Activated CD4-positive, alpha-beta T cell treated with anti-CD3 and anti-CD28 coated beads, Interleukin-2, amount 50 U/mL, for 1 hour (primary cell): ENCODE measurements at places on chromosomes 12 and 14.

DNA sequence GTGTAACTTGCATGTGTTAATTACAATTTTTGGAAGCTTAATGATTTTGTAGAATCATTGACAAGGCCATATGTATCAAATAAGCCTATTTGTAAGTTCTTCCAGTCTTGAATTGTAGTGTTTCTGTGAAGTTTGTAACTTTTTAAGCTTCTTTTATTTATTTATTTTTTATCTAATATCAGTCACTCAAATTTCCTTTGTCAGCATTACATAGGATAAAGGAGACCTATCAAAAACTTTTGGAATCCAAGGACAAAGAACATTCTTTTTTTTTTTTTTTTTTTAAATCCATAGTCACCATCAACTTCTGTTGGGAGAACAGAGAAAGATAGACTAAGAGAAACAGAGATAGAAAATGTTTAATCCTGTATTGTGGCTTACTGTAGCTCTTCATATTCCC, 36.4 kb downstream of the DIP2B start:
- DNase-seq, result no peak

- DNase-seq, result no peak
Measured at GRCh38 chr12:124480469-124481256, 86.7 kb downstream of the NCOR2 start.

DNA sequence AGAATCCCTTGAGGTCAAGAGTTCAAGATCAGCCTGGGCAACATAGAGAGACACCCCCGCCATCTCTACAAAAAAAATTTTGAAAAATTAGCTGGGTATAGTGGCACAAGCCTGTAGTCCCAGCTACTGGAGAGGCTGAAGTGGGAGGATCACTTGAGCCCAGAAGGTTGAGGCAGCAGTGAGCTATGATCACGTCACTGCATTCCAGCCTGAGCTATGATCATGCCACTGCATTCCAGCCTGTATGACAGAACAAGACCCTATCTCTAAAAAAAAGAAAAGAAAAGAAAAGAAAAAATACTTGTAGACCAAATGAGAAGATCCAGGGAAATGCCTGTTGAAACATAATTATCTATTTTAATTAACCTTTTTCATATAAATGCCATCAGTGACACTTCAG, 93.8 kb upstream of the MDM1 start:
- no peak for DNase-seq

DNA sequence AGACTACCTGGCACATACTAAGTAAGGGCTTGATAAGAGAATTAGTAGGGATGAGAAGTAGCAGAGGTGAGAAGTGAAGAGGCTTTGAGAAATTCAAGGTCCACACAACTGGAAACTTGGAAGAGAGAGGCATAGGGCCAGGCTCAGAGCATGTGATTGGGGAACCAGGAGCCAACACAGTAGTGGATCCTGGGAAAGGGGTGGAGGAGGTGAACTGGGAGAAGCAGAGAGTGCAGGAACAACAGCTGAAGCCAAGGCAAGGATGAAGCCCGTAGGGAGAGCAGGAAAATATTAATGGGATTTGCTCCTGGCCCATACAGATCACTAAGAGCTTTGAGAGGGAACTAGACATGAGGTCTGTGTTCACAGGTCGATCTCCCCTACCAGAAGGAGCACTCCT, 1.4 kb upstream of the ITGB7 start:
- DNase-seq, result no peak

DNA sequence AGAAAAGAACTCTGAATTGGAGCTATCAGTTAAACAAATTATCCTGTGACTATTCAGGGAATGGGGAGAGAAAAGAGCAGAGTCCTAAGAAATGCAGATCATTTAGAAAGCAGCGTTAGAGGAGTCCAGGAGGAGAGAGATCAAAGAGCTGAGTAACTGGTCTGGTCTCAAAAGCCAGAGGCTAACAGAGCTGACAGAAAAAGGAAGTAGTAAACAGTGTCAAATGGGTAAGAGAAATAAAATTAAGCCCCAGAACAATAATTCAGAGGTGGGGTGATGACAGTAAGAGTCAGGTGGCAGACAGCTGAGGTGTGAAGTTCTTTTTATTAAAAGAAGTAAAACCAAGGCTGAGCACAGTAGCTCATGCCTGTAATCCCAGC, 19.3 kb downstream of the GXYLT1 start:
- DNase-seq, result no peak

- peak; percentile 48 for DNase-seq
Measured at GRCh38 chr14:67837011-67837624, 17.5 kb downstream of the RAD51B start.
